Activated B cell treated with CpG ODN at 0.5 μM for 24 hours (primary cell): ENCODE measurements at places on chromosomes 11 and 22.

- no peak for DNase-seq
- H3K4me3 ChIP-seq: peak within 1 kb of the TSS; percentile 0
- no peaks in the 10 kb centered on the region for H3K36me3 ChIP-seq
- no peak within 1 kb of the TSS for H3K27ac ChIP-seq
- peaks cover 13% of the 10 kb centered on the region for H3K4me1 ChIP-seq
- peaks cover 55% of the 10 kb centered on the region for H3K27me3 ChIP-seq
Observed at GRCh38 chr11:3165152-3165705, at the start of gene OSBPL5. Gene OSBPL5, minus strand, starts transcription at chr11:3165310. Its CDS starts 36,162 bp downstream, at chr11:3129148.

GRCh38 chr11:83459798-83460197 lies 173.6 kb upstream of the CCDC90B start:
- H3K27me3 ChIP-seq: no peaks in the 10 kb centered on the region
- no peak overlapping the region for H3K4me3 ChIP-seq
- no peak for DNase-seq
- no peak overlapping the region for H3K27ac ChIP-seq
- H3K4me1 ChIP-seq: no peaks in the 10 kb centered on the region
- H3K36me3 ChIP-seq: no peaks in the 10 kb centered on the region

GRCh38 chr11:77505956-77506355 lies 32.1 kb upstream of the PAK1 start:
- no peak for DNase-seq
- no peak overlapping the region for H3K27ac ChIP-seq
- no peak overlapping the region for H3K4me3 ChIP-seq
- peaks cover 9% of the 10 kb centered on the region for H3K4me1 ChIP-seq
- no peaks in the 10 kb centered on the region for H3K36me3 ChIP-seq

GRCh38 chr11:105155679-105156078 lies 16.1 kb upstream of the CARD18 start:
- no peaks in the 10 kb centered on the region for H3K4me1 ChIP-seq
- no peak overlapping the region for H3K4me3 ChIP-seq
- no peak for DNase-seq
- H3K27ac ChIP-seq: no peak overlapping the region

DNA sequence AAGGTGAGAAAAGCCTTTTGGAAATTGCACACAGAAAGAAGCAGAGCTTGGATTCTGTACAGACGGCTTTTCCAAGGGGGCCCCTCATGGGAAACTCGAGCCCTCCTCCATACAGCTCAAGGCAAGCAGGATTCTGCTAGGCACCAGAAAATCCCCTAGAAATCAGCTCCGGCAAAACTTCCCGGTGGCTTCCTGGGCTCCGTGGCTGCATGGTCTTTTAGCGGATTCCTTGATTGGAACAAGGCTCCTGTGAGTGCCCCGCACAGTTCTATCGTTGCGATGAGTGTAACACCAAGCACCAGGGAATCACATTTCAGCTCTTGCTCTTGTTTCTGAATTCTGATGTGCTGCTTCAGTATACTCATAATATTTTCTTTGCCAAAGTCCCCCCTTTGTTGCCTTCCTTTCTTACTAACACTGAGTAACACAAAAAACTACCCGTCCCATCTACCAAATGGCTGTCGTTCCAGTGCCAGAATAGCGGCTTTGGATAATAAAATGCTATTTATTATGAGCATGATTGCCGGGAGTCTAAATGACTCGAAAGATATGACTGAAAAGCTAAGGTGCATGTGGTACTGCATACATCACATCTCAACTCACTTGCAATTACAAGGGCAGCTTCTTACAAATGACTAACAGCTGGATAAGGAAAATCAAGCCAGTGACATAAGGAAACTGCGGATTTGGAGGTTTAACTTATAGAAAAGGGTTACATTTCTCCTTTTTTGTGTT lies 494.1 kb downstream of the DLG2 start:
- H3K27ac ChIP-seq: no peak overlapping the region
- no peaks in the 10 kb centered on the region for H3K27me3 ChIP-seq
- H3K4me1 ChIP-seq: no peaks in the 10 kb centered on the region
